ENCODE measurements at places on chromosomes 3 and 15. TPM values are rescaled to one million over a fixed set of nuclear protein-coding genes. Genes with fewer than 3 reads are reported as not detected.

Gene ADGRG7
- 22.3 TPM for total RNA-seq

Gene ARNT2
- not detected for total RNA-seq

Gene CPLX3
- total RNA-seq, result 0.19 TPM

Gene BTLA
- total RNA-seq, result 4.6 TPM

Gene ARL14
- not detected for total RNA-seq

Gene RAP2B
- total RNA-seq, result 17.6 TPM

Gene POPDC2
- 2.1 TPM for total RNA-seq

Gene FSTL1
- total RNA-seq, result not detected

Gene LRRN1
- 1.0 TPM for total RNA-seq

Gene POLQ
- 0.19 TPM for total RNA-seq

Gene IGSF11
- total RNA-seq, result 0.86 TPM

Gene RBPMS2
- not detected for total RNA-seq

Gene FANCD2OS
- total RNA-seq, result not detected

Gene LDHAL6B
- total RNA-seq, result not detected

Gene CELSR3
- total RNA-seq, result 7.7 TPM

Gene CKMT1B
- not detected for total RNA-seq

Gene LCTL
- not detected for total RNA-seq

Gene FILIP1L
- total RNA-seq, result 0.14 TPM

Gene ACKR2
- not detected for total RNA-seq

Gene ZNF774
- total RNA-seq, result 0.08 TPM

Gene NOX5
- not detected for total RNA-seq

Gene PLXND1
- total RNA-seq, result 84.7 TPM

Gene CEP97
- total RNA-seq, result 5.3 TPM

Gene FBLN2
- total RNA-seq, result 11.6 TPM

Gene FGD5
- total RNA-seq, result not detected

Gene MESP2
- not detected for total RNA-seq

Gene CMTM8
- 0.58 TPM for total RNA-seq

Gene RTP3
- not detected for total RNA-seq

Gene SPTBN5
- total RNA-seq, result 1.2 TPM

Gene SPSB4
- total RNA-seq, result not detected

Gene INSYN1
- not detected for total RNA-seq

Gene FOXL2
- not detected for total RNA-seq

Gene ITGA11
- not detected for total RNA-seq

Gene NANOGP8
- total RNA-seq, result not detected

Gene THAP10
- total RNA-seq, result not detected

Gene FEM1B
- total RNA-seq, result 90.6 TPM

Gene EIF4E3
- total RNA-seq, result 34.5 TPM

Gene C3orf20
- total RNA-seq, result 0.22 TPM

Gene PLAAT1
- not detected for total RNA-seq

Gene NPAP1
- total RNA-seq, result not detected

Gene TEX55
- total RNA-seq, result not detected

Gene PRTG
- not detected for total RNA-seq

Gene MEX3B
- total RNA-seq, result 3.3 TPM

Gene CCDC39
- total RNA-seq, result not detected

Gene RBMS3
- 0.56 TPM for total RNA-seq

Gene SMCO1
- total RNA-seq, result not detected

Gene SKOR1
- 2.3 TPM for total RNA-seq

Gene TMOD2
- total RNA-seq, result 5.1 TPM

Gene C15orf62
- total RNA-seq, result 1.0 TPM

Gene SLC28A2
- not detected for total RNA-seq

Gene TMC3
- total RNA-seq, result not detected

Gene MDFIC2
- not detected for total RNA-seq

Gene MKRN2
- total RNA-seq, result 24.8 TPM

All from CD8-positive, alpha-beta T cell (primary cell).